CD14-positive monocyte (primary cell): ENCODE measurements at places on chromosomes 2 and 18.

GRCh38 chr2:1585635-1586034 is 158.7 kb downstream of the PXDN start:
- no peaks in the 10 kb centered on the region for H3K36me3 ChIP-seq
- DNase-seq, result no peak
- no peaks in the 10 kb centered on the region for H3K27me3 ChIP-seq
- H3K4me3 ChIP-seq, result no peak overlapping the region

- DNase-seq, result no peak
- H3K27me3 ChIP-seq, result no peaks in the 10 kb centered on the region
- no peak overlapping the region for H3K27ac ChIP-seq
- H3K4me1 ChIP-seq, result no peaks in the 10 kb centered on the region
- no peak overlapping the region for H3K4me3 ChIP-seq
- no peaks in the 10 kb centered on the region for H3K36me3 ChIP-seq
Observed at GRCh38 chr18:72458271-72458670, 85.9 kb downstream of the CBLN2 start.

GRCh38 chr2:10717628-10718027 is 3.8 kb upstream of the ATP6V1C2 start:
- no peaks in the 10 kb centered on the region for H3K36me3 ChIP-seq
- H3K27ac ChIP-seq, result no peak overlapping the region
- H3K27me3 ChIP-seq, result peaks cover 34% of the 10 kb centered on the region
- no peak overlapping the region for H3K4me3 ChIP-seq
- no peak for DNase-seq

DNA sequence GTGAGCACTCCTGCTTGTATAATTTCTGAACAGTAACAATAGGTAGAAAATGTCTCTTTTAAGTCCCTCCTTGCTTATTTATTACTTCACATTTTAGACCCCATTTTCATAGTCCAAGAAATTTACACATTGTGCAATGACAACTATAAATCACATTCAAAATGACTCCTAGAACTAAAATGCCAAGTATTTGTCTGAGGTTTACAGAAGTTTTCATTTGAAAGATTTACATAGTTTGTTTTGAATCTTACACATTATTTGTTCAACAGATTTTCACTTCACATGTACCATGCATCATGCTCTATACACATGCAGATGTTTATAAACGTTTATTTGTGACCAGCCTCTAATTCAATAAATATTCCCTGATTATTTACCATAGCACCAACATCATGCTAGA is 15.7 kb upstream of the TRIB2 start:
- no peaks in the 10 kb centered on the region for H3K4me1 ChIP-seq
- DNase-seq, result no peak
- H3K36me3 ChIP-seq, result no peaks in the 10 kb centered on the region

DNA sequence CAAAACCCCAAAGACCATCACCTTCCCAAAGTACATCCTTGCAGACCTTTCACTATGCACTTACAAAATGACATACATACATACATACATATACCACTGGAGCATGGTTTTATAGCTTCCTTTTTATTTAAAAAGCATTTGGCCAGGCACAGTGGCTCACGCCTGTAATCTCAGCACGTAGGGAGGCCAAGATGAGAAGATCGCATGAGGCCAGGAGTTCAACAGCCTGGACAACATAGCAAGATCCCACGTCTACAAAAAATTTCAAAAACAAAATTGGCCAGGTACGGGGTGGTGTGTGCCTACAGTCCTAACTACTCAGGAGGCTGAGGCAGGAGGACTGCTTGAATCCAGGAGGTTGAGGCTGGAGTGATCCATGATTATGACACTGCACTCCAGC is 29.9 kb upstream of the ADAM17 start:
- H3K36me3 ChIP-seq, result peaks cover 45% of the 10 kb centered on the region
- no peaks in the 10 kb centered on the region for H3K27me3 ChIP-seq
- no peak for DNase-seq

GRCh38 chr2:98556344-98557033 is 51.8 kb downstream of the COA5 start:
- no peaks in the 10 kb centered on the region for H3K27me3 ChIP-seq
- H3K4me1 ChIP-seq, result no peaks in the 10 kb centered on the region
- H3K27ac ChIP-seq, result peak overlapping the region; percentile 2
- peaks cover 100% of the 10 kb centered on the region for H3K36me3 ChIP-seq
- no peak for DNase-seq

DNA sequence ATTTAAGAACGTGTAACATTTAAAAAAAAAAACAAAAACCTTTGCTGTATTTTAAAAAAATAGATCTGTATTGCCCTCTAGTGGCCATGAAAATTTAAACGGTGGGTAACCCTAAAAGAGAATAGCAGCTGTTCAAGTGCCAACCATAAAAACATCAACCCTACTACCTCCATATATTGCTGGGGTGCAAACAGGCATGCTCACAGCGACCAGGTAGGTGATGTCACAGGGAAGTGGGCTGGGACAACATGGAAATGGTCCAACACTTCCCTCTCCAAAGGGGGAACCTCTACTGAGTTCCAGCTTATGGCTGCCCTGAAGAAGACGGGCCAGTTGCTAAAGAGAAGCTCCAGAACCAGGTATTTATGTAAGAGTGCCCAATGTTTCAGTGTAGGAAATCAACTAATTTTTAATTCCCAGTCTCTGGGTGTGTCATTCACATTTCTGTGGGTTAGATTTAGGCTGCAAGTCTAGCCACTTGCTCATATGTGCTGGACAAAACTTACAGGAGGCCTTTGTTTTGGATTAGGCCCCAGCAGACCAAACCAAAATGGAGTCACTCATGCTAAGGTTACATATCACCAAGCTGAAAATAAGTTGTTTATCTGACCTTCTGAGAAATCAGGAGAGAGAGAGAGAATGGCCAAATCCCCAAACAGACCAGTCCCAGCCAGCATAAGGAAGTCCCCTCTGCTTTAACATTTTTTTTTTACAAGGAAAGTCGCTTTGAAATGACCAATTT is 54.5 kb downstream of the SKA1 start:
- H3K4me1 ChIP-seq, result no peaks in the 10 kb centered on the region
- H3K4me3 ChIP-seq, result no peak overlapping the region
- H3K36me3 ChIP-seq, result no peaks in the 10 kb centered on the region
- H3K27ac ChIP-seq, result no peak overlapping the region

DNA sequence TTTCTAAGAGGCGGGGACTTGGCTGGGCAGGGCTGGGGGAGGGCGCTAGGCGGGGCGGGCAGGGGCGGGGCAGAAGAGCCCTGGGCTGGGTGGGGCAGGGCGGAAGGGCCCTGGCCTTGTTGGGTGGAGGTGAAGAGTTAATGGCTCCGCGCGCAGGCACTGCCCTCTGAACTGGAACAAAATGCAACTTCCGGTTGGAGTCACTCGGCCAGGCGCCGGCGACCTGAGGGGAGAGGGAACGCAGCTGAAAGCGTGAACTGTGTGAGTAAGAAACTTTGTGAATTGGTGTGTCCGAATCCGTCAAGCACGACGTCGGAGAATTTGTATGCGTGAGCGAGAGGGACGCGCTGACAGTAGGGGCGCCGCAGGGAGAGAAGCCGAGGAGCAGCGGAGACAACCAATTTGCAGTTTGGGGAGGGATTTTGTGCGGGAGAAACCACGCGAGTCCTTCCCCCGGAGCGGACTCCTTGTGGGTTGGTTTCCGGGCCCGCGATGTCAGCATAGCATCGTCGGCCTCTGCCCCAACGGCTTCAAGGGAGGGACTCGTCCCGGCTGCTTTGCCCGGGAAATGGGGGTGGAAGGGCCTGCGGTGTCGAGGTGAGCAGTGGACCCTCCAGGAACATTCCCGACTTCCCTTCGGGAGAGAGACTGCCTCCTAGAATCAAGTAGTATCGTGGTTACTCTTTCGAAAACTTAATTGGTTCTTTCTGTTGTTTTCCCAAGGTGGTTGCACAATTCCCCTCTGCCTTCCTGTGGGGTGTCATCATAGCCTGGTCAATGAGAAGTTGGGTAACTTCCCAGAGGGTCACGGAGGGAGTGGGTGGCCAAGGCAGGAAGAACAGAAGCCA is at the start of gene TANK:
TSS of gene TANK (plus strand) at position 203 of the 848 bp plus-strand sequence. CDS start 19,235 bp downstream, outside the sequence.
- no peaks in the 10 kb centered on the region for H3K36me3 ChIP-seq
- H3K4me1 ChIP-seq, result peaks cover 49% of the 10 kb centered on the region
- peak within 1 kb of the TSS; percentile 99 for H3K27ac ChIP-seq
- H3K4me3 ChIP-seq, result peak within 1 kb of the TSS; percentile 97

DNA sequence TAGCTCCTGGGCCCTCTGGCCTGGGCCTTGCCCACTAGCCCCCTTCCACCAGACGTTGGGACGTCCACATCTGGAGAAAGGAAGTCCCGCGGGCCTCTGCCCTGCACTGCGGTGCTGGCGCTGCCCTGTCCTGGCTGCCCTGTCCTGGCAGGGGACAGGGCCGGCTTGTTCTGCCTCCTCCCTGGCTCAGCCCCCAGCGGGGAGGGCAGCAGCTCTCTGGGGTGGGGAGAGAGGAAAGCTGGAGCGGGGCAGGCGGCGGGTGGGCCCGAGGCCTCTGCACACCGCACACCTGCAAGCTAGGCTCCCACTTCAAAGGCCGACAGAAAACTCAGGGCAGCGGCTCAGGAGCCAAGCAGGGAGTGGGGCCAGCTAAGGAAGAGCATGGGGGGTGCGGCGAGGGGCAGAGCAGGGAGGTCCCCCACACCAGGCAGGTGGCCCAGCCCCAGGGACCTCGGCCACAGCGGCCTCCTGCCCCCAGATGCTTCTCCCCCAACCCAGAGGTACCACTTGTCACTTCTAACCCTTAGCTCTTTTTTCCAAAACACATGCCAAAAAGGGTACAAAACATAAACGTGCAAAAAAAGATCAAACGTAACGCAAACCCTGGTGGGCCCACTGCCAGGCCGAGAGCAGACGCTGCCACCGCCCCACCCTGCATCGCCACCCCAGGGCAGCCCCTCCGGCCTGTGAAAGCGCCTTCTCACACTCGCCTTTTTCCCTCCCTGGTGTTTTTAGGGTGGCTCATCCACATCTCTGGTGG is 13.5 kb downstream of the SNED1 start:
- no peak for DNase-seq
- no peaks in the 10 kb centered on the region for H3K36me3 ChIP-seq
- no peak overlapping the region for H3K4me3 ChIP-seq
- no peak overlapping the region for H3K27ac ChIP-seq

- no peaks in the 10 kb centered on the region for H3K27me3 ChIP-seq
- no peaks in the 10 kb centered on the region for H3K4me1 ChIP-seq
- H3K4me3 ChIP-seq, result no peak overlapping the region
- DNase-seq, result no peak
- no peaks in the 10 kb centered on the region for H3K36me3 ChIP-seq
Observed at GRCh38 chr2:20526160-20526559, 79.3 kb downstream of the RHOB start.

DNA sequence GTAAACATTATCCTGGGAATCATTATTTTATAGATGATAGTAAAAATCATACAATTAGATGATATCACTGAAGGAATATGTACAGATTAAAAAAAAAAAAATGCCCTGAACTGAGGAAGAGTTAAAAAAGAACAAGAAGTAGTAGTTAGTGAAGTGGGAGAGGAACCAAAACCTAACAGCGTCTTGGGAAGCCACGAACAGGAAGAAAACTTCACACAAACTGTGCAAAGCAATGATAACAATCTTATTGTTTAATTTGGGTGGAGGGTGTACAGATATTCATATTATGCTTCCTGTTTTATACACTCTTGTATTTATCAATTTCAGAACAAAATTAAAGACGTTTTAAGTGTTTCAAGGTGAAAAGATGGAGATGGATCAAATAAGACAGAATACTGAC is 3.5 kb downstream of the HEATR5B start:
- H3K4me3 ChIP-seq, result no peak overlapping the region
- H3K27ac ChIP-seq, result peak overlapping the region; percentile 81
- DNase-seq, result peak; percentile 11
- H3K27me3 ChIP-seq, result no peaks in the 10 kb centered on the region

GRCh38 chr2:99609851-99610381 is 120.1 kb upstream of the REV1 start:
- H3K4me1 ChIP-seq, result no peaks in the 10 kb centered on the region
- H3K36me3 ChIP-seq, result no peaks in the 10 kb centered on the region
- no peak overlapping the region for H3K27ac ChIP-seq
- no peak overlapping the region for H3K4me3 ChIP-seq
- no peaks in the 10 kb centered on the region for H3K27me3 ChIP-seq

DNA sequence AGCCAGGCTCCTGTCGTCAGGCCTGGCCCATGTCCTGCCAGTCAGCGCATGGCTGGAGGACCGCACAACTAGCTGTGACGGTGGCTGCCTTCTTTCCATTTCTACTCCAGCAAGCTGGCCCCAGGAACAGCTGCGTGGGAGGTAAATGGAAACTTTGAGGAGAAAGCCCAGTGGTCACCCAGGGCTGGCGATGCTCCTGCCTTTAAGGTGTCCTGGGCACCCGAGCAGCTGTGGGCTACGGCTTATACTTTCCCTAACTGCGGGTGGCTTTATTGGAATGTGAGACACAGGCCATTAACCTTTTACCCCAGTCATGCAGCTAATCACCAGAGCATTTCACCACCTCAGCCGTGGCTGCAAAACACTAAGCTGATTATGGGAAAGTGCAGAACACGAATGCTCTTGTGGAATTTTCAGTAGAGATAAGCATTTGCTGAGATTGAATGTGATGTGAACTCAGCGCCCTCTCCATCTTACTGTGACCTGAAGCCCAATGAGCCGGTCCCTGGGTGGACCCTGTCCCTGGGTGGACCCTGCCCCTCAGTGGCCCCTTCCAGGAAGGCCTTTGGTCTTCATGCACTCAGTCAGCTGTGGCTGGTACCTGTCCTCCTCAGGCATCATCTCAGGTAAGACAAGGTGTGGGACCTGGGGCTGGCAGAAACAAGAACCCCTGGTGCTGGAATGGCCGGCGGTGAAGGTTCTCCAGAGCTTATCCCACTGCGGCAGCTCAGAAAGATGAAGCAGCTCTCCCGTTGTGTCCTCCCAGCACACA is 275.4 kb upstream of the HS6ST1 start:
- no peak overlapping the region for H3K27ac ChIP-seq
- no peak overlapping the region for H3K4me3 ChIP-seq
- H3K36me3 ChIP-seq, result no peaks in the 10 kb centered on the region
- H3K4me1 ChIP-seq, result no peaks in the 10 kb centered on the region
- no peaks in the 10 kb centered on the region for H3K27me3 ChIP-seq

DNA sequence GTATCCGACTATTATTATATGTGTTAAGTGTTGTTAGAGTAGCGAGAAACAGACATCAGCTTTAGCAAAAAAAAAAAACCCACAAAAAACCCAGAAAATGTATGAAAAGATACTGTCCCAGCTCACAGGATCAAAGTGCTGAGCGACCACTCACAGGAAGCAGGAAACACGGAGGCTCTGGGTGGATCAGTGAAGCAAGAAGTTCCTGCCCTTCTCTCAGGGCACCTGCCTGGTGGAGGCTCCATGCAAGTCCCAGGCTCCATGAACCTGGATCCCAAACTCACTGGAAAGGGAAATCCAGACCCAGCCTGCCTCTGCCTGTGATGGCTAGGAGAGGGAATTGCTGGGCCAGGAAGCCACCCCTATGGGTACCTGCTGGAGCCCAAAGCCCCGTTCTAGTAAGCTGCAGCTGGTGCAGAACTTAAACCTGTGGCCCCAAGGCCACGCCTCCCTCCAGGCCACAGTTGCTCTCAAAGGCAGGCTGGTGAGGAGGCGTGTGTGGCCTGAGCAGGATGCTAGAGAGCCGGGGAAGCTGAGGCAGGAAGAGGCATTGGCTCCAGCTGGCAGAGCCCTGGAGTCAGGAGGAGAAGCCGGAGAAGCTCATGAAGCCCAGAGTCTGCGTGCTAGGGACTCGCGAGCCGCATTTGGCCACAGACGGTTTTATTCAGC is 63.5 kb upstream of the TAF1B start:
- H3K27me3 ChIP-seq, result no peaks in the 10 kb centered on the region
- DNase-seq, result no peak
- H3K4me1 ChIP-seq, result peaks cover 32% of the 10 kb centered on the region
- no peak overlapping the region for H3K4me3 ChIP-seq
- no peaks in the 10 kb centered on the region for H3K36me3 ChIP-seq

- peaks cover 91% of the 10 kb centered on the region for H3K36me3 ChIP-seq
- no peak overlapping the region for H3K4me3 ChIP-seq
- H3K4me1 ChIP-seq, result peaks cover 19% of the 10 kb centered on the region
Observed at GRCh38 chr2:239114616-239115265, 266.9 kb downstream of the TWIST2 start.

- H3K27ac ChIP-seq, result no peak overlapping the region
- no peaks in the 10 kb centered on the region for H3K36me3 ChIP-seq
- peaks cover 12% of the 10 kb centered on the region for H3K4me1 ChIP-seq
- no peak for DNase-seq
Observed at GRCh38 chr18:10455726-10456453, 1.5 kb downstream of the APCDD1 start.
